ENCODE measurements at places on chromosomes 7 and 10.

- DNase-seq = peak; percentile 9
Measured at GRCh38 chr10:107589081-107589480, 424.6 kb upstream of the SORCS1 start.

DNA sequence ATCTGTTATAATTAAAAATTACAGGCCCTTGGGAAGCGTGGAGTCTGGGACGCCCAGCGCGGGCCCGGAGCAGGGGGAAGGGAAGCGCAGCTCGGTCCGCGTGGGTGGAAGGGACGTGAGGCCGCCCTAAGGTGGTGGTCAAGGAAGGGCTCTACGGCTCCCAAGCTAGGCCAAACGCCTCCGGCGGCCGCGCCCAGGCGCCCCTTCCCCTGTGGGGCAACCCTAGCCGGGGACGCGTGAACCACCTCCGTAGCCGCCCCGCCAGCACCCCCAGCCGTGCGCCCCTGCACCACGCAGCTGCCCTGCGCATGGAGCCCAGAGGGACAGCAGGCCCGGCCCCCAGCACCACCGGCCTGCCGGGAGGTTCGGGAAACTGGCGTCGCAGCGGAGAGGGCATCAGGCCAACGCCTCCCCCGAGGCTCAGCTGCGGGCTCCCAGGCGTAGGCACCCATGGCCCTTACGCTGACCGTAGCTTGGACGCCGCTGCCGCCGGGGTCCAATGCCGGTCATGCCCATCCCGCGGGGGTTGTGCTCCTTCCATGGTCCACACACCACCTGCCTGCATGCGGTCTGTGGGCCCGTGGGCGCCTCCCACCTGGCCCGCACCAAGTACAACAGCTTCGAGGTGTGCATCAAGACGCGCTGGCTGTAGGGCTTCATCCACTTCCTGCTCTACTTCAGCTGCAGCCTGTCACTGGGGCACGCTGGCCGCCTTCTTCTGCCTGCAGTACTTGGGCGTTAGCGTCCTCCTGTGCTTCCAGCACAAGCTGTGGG, 166.7 kb downstream of the SEPTIN7 start:
- DNase-seq = no peak

DNA sequence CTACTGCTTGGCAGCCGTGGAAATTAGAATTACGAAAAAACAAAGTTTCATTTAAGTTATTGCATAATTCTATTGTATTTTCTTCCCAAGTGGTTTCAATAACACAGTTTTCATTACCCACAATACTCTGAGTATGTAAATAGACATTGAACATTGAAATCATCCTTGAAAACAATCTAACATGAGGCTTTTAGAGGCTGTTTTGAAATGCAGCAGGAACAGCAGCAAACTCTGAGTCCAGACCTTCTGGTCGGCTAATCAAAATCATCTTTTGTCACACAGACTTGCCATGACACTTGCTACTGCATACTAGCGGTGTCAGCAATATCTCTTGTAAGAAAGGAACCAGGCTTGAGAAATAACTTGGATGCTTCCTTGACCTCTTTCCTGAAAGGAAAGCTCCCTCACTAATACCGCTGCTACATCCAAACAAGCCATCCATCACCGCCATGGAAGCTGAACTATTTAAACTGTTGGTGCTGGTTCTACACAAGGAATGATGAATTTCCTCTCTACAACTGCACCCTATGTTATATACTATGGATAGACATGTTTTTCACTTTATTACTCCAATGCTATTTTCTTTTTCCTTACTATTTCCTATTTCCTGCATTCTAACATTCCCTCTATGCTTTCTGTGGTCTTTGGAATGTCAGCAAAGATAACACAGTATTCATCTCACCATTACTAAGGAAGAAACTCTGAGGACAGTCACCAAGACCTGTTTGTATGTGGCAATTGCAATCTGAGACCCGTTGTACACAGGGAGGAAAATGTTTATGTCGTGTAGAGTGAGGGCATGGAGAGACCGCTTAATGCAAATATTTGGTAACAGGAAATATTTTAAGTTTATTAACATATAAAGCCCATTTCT, 130.8 kb downstream of the ITGA8 start:
- DNase-seq = peak; percentile 25

DNA sequence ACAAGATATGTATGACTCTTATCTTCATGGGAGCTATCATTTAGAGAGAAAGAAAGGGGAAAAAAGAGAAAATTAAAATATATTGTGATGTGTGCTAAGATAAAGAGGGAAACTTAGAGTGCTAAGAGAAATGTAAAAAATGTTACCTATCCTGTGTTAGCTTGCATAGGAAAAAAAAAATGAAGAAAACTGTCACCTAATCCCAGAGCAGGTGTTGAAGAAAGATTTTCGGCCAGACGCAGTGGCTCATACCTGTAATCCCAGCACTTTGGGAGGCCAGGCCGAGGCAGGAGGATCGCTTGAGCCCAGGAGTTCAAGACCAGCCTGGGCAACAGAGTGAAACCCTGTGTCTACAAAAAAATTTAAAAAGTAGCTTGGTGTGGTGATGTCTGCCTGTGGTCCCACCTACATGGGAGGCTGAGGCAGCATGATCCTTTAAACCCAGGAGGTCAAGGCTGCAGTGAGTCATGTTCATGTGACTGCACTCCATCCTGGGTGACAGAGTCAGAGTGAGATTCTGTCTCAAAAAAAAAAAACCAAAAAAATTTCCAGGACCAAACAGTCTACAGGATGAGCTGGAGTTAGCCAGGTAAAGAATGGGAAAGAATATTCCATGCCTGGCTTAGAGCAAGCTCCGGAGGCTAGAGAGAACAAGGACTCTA, 2.4 kb upstream of the MKLN1 start:
- DNase-seq = peak; percentile 7

- DNase-seq = no peak
Measured at GRCh38 chr7:105524840-105525239, 2.8 kb upstream of the PUS7 start.

- DNase-seq = no peak
Measured at GRCh38 chr7:3657206-3657605, 356.2 kb downstream of the SDK1 start.

- no peak for DNase-seq
Measured at GRCh38 chr7:2231992-2232765, 566 bp downstream of the MAD1L1 start.

GRCh38 chr7:151695951-151696541, 176.4 kb upstream of the RHEB start:
- no peak for DNase-seq

- no peak for DNase-seq
Measured at GRCh38 chr10:127496035-127496434, 53.1 kb upstream of the NPS start.

GRCh38 chr7:98134420-98135228, 28.0 kb downstream of the LMTK2 start:
- DNase-seq = no peak

DNA sequence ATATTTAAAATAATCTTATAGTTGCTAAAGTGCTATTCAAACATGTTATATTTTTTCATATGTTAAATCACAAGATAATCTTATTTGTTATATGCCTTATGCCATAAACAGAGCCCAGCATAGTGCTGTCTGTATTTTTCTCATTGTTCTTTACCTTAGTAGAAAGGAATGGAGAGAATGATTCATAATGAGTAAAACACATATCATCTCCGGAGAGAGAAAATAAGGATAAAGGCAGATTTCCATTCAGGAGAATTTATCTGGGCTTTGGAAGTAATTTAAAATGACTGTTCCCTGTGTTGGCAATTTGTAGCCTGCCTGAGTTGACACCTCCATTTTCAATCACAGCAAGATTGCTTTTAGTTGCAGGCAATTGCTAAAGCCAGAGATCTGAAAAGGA, 30.2 kb downstream of the CHN2 start:
- DNase-seq = no peak

DNA sequence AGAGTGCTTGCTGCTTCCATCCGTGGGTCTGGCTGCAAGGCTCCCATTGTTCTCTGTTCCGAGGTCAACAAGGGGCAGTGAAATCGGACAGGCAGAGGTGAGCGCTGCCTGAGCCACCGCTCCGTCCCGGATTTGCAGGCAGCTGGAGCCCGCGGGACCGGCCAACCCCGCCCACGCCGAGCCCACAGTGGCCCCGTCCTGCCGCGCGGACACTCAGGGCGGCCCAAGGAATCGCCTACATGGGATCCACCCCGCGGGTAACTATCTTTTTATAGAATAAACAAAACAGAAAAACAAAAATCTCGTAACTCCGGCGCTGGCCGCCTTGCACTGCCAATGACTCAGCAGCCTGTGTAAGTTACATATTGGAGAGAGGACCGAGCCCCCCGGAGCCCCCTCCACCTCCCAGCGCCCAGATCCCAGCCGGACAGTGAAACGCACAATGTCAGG, 1.9 kb downstream of the BNIP3 start:
- no peak for DNase-seq

GRCh38 chr7:95916573-95917297, 144.4 kb downstream of the DYNC1I1 start:
- DNase-seq = peak; percentile 47

- no peak for DNase-seq
Measured at GRCh38 chr10:83816942-83817341, 322.4 kb upstream of the GHITM start.

DNA sequence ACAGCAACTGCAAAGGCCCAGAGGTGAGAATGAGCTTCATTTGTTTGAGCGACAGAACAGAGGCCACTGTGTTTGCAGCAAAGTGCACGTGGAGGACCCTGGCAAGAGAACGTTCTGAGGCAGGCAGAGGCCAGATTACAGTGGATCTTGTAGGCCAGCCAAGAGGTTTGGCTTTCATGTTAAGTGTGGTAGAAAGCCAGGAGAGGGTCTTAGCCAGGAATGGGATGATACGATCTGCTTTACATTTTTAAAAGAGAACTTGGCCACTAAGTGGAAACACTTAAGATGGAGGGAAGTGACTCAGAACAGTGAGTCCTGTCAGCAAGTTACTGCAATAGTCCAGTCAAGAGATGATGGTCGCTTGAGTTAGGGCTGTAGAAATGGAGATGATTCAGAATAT, 4.6 kb downstream of the CCDC136 start:
- peak; percentile 57 for DNase-seq

DNA sequence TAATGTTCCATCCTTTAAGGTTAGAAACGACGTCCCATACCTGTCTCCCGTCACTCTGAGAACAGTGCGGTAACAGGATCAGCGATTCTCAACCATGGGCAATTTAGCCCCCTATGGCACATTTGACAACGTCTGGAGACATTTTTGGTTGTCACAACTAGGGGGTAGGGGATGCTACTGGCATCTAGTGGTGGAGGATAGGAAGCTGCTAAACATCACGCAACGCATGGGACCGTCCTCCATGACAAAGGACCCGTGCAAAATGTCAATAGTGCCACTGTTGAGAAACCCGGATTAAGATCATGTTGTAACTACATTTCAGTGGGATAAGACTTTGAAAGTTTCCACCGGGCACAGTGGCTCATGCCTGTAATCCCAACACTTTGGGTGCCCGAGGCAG, 5.0 kb upstream of the PAXIP1 start:
- DNase-seq = peak; percentile 27

- no peak for DNase-seq
Measured at GRCh38 chr7:133919810-133920209, 207.3 kb upstream of the LRGUK start.

DNA sequence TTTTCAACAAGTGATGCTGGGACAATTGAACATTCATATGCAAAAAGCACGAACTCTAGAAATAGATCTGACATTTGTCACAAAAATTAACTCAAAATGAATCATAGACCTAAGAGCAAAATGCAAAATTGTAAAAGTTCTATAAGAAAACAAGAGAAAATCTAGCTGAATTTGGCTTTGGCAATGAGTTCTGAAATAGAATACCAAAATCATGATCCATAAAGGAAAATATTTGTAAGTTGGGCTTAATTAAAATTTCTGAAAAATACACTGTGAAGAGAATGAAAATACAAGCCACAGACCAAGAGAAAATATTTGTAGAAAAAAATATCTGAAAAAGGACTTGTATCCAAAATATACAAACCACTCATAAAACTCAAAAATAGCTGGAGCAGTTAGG, 698.8 kb upstream of the CELF2 start:
- no peak for DNase-seq

DNA sequence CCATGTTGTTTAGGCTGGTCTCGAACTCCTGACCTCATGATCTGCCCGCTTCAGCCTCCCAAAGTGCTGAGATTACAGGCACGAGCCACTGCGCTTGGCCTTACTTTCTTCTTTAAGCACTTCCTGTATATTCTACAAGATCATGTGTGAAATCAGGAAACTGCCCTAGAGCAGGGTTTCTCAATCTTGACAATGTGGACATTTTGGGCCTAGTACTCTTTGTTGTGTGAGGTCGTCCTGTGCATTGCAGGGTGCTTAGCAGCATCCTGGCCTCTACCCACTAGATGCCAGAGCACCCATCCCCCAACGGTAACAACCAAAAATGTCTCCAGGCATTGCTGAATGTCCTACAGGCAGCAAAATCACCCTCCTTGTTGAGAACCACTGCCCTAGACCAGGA, 24.7 kb downstream of the RRP12 start:
- DNase-seq = no peak

DNA sequence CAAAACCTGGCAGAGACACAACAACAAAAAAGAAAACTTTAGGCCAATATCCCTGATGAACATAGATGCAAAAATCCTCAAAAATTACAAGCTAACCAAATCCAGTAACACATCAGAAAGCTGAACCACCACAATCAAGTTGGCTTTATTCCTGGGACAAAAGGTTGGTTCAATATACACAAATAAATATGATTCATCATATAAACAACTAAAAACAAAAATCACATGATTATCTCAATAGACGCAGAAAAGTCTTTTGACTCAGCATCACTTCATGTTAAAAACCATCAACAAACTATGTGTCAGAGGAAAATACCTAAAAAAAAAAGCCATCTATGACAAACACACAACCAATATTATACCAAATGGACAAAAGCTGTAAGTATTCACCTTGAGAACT, 283.5 kb downstream of the THSD7A start:
- peak; percentile 40 for DNase-seq

GRCh38 chr7:114854369-114854768, 67.5 kb upstream of the MDFIC start:
- DNase-seq = no peak

- no peak for DNase-seq
Measured at GRCh38 chr10:70212879-70213278, 20.4 kb downstream of the PPA1 start.

GRCh38 chr7:151665368-151665767, 145.7 kb upstream of the RHEB start:
- no peak for DNase-seq

DNA sequence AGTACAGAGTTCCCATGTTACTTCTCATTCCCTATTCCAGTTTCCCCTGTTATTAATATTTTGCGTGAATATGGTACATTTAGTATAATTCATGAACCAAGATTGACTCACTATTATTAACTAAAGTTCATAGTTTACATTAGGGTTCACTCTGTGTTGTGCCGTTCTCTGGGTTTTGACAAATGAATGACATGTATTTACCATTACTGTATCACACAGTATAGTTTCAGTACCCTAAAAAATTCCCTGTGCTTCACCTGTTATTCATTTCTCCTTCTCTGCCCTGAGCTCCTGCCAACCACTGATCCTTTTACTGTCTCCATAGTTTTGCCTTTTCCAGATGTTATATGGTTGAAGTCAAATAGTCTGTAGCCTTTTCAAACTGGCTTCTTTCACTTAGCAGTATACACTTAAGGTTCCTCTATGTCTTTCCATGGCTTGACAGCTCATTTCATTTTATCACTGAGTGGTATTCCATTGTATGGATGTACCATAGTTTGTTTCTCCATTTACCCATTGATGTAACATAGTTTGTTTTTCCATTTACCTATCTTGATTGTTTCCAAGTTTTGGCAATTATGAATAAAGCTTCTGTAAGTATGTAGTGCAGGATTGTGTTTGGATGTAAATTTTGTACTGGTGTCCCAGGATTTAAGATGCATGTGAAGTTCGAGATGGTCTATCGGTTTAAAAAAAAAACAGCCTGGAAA, 58.8 kb downstream of the CDK14 start:
- DNase-seq = no peak

- DNase-seq = no peak
Measured at GRCh38 chr7:29649876-29650275, 86.2 kb downstream of the PRR15 start.

Measured in foreskin fibroblast (primary cell).